Tibial artery (tissue), 4 donors: ENCODE measurements at places on chromosomes 11 and 22.

DNA sequence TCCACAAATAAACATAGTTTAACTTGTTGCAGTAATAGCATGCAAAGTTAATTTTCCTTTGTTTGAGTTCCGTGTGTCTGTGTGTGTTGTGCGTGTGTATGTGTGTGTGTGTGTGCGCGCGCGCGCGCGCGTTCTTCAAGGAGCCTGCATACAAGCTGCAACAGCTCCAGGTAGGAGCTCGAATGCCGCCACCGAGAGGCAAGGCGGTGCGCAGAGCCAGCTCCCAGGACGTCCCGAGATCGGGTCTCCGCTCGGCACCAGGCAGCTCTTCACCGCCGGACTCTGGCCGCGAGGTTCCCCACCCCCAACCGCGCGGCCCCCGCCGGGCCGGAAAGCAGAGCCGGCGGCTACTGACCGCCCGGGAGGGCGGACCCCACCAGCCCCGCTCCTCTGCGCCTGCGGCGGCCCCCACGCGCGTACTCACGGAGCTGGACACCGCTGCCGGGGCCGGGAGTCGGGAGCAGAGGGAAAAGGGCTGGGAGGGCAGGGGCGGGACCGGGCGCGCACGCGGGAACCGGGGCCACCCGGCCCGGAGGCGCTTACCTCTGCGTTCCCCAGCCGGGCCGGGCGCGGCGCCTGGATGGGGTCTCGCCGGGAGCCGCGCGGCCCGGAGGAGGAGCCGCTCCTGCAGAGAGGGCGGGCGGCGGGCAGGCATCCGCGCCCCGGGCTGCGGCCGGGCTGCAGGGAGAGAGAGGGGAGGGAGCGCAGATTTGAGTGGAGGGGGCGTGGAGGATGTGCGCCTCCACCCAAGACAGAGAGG is 40.4 kb upstream of the AKIP1 start:
- peak; percentile 34 for DNase-seq

GRCh38 chr11:2740275-2740940 is 40.6 kb upstream of the KCNQ1OT1 start:
- DNase-seq = no peak

DNA sequence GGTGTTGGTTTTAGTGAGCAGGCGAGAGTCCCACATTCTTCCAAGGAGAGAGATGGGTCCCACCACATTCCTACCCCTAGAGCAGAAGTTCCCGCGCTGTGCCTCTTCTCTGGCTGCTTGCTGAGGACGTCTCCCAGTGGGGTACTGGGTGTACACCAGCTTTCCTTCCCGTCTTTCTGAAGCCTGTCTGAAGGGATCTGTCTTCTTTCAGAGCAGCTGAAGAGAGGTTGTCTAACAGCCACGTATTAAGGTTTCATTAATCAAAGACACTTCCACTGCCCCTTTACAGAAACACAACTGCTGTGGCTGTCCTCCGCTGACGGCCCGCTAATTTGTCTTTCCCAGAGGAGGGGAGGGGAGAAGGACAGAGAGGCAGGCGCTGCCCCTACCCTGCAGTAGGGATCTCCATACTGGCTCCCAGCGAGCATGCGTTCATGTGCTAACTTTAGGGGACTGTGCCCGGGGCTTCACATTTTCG is 56.0 kb downstream of the ZBTB16 start:
- DNase-seq = no peak

- DNase-seq = no peak
Observed at GRCh38 chr11:105986554-105986953, 35.5 kb downstream of the MSANTD4 start.

DNA sequence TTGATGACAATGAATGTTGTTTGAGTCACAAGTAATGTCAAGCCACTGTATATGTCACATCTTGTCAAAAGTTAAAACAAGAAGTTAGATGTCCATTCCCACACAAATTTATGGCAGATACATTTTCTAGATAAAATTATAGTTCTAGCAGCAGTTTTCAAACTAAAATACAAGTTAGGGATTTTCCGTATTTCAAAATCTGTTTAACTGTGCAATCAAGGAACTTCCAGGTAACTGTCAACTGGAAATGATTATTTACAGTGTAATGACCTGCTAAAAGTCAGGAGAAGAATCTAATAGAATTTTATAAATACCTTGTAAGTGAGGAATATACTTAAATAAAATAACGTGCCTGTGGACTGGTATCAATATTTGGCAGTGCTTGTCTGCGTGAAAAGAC is 111.5 kb downstream of the PDE3B start:
- DNase-seq = no peak

- no peak for DNase-seq
Observed at GRCh38 chr11:4041731-4042391, 52.7 kb upstream of the RRM1 start.

DNA sequence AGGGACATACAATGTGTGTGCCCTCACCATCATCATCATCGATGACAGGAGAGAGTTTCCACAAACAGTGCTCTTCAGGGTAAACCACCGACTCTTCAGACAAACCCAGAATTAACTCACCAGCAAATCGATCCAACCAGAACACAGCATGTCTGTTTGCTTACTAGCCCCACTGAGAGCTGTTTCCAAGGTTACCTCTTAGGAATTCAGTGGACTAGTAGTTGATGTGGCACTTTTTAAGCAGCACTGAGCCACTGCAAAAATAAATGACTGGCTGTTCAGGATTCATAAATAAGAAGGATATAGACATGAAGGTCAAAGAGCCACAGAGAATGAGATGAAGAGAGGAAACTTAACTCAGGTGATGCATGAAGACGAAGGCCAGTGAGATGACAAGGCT is 83.1 kb downstream of the PARVA start:
- no peak for DNase-seq

DNA sequence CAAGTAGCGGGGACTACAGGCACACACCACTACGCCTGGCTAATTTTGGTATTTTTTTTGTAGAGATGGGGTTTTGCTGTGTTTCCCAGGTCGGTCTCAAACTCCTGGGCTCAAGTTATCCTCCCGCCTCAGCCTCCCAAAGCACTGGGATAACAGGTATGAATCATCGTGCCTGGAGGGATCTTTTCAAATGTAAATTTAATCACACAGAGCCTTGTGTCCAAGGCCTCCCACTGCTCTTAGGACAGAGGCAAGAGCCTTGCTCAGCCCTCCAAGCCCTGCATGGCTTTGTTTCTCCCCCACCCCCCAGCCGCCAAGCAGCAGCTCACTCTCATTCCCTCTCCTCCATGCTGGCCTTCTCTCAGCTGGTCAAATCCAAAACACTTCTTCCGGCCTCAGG is 75.3 kb upstream of the CREB3L1 start:
- no peak for DNase-seq

DNA sequence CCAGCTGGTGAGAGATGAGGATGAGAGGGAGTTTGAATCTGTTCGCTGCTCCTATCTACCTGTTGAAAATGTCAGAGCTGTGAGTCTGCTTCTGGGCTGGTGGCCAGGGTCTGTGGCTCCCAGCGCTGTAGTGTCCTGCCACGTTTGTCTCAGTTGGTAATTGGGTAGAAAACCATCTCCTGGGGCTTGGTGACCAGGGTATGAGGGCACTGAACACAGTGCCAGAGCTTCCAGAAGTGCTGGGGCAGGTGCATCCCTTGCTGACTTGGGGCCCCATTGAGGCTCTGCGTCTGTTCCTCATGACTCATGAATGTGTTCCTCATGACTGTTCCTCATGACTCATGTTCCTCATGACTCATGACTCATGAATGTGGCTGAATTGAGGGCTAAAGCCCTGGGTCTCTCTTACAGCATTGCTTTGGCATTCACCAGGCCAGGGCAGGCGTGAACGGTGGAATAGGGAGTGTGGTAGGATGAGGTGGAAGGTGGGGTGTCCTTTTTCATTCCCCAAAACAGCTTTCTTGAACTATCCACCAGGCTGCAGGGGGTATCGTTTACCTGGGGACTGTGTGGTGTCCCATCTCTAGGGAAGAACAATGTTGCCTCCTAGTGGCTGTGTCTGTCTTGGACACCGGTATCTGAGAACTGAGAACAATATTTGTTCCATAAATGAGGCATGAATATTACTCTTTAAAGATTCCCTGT is 139.5 kb downstream of the COMMD9 start:
- DNase-seq = peak; percentile 70

DNA sequence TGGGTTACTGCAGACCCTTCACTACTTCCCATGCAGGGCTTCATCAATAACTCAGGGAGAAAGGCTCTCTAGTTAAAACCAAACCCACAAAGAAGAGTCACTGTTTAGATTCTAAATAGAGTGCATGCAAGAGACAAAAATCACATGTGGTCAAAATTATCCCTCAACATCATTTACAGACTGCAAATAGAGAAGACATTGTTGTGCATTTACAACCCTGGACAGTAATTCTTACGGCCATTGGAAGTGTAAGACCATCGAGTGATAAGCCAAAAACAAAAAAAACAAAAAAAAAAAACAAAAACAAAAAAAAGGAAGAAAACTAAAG is 93.4 kb downstream of the RASSF10 start:
- DNase-seq = no peak

- no peak for DNase-seq
Observed at GRCh38 chr11:56783448-56784041, 35.0 kb upstream of the OR9G4 start.

DNA sequence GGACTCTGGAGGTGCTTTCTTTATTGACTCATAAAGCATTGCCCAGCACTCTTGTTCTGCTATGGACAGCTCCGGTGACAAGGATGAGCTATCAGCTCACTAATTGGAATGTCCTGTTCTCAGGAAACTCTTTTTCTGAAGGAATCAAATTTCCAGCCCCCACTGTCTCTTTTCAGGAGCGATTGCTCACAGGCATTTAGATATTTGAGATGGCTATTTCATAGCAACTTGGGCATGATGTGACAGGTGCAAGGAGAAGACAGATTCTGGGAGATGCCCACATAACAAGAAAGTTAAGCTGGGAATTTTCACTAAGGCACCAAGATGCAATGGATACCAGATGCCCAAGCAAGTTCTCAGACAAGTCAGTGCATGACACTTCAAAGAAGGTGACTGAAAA is 123.4 kb upstream of the CSNK2A3 start:
- DNase-seq = no peak

DNA sequence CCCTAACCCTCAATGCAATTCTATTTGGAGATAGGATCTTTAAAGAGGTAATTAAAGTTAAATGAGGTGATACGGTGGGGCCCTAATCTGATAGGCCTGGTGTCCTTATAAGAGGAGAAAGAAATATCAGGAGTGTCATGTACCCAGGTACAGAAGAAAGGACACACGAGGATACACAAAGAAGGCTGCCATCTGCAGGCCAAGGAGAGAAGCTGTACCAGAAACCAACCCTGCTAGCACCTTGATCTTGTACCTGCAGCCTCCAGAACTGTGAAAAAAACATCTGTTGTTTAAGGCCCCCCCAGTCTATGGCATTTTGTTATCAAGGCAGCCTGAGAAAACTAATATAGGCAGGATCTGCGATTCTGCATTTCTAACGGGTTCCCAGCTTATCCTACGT is 44.2 kb downstream of the FBXO7 start:
- no peak for DNase-seq

DNA sequence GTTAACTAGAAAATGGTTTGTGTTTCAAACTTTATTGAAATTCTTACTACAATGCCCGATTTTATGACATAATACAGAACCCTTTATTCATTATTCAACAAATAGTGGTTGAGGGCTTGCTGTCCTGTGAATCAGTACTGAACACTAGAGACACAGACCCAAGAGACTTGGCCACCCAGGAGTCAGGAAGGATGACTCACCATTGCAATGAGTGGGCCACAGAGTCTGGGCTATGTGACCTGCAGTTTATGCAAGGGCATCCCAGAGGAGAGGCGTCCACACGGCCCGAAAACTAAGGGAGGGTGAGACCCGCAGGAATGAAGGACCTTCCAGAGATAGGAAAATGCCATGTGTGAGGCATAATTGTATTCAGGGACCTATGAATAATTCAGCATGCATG is 143.8 kb upstream of the DDI1 start:
- DNase-seq = no peak

GRCh38 chr22:17570851-17571631 is 7.7 kb downstream of the SLC25A18 start:
- DNase-seq = peak; percentile 90

GRCh38 chr11:2998073-2998850 is 6.1 kb upstream of the NAP1L4 start:
- DNase-seq = no peak

DNA sequence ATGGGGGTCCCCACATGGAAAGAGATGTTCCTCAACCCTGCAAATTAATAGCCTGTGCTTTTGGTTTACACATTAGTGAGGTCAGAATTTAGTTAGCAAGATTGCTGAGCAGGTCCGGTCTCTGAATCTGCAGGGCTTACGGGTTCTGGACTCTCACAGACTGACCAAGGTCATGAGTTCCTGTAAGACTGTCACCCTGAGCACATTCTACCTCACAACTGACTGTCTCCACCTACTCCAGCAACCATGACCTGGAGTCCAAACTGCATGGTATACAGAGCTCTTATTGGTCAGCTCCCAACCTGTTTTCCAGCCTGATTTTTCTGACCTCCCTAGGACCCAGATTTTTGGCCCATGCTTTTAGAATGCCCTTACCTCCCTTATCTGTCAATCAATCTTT is 28.2 kb downstream of the DKK3 start:
- no peak for DNase-seq

- no peak for DNase-seq
Observed at GRCh38 chr22:43571181-43571580, 159.4 kb downstream of the MPPED1 start.

DNA sequence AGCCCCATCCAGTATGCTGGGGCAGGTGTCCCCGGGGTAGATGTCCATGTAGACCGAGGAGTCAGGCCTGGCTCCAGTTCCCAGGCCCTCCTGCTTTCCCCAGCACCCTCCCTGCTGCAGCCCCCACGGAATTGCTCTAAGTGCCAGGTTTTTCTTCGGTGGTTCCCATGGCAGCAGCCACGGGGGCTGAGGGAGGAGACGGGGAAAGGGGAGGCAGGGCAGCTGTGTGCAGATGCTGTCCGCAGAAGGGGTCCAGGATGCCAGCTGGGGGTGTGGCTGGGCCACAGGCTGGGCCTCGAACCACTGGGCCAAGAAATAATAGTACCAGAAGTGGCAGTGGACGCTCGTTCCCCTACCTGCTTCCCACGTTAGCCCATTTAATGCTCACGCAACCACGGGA is 25.0 kb downstream of the SHISAL1 start:
- no peak for DNase-seq

- no peak for DNase-seq
Observed at GRCh38 chr11:13550761-13551160, 55.0 kb upstream of the PTH start.

- DNase-seq = no peak
Observed at GRCh38 chr11:69807106-69807815, 12.0 kb downstream of the FGF3 start.

GRCh38 chr22:49701380-49702067 is 126.1 kb downstream of the BRD1 start:
- DNase-seq = no peak

DNA sequence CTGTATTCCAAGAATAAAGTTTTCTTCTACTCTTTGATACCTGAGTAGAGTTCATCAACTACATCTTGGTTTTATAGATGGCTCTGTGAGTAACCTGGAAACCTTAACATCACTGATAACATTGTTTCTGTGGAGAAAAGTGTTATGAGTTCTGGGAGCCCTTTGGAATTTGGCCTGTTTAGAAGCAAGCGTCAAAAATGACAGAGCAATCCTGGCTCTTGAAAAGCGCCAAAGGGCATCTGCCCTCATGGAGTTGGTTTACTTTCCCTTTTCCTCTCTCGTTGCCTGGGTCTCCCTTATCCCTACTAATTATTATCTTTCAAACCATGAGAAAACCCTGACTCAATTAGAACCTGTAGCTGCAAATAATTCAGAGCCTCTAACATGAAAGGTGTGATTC is 140.1 kb downstream of the DBX1 start:
- DNase-seq = no peak

GRCh38 chr11:2929950-2930703 is 907 bp upstream of the PHLDA2 start:
- DNase-seq = peak; percentile 70
